ENCODE measurements at places on chromosomes 2 and 18. TPM values are rescaled to one million over a fixed set of nuclear protein-coding genes. Genes with fewer than 3 reads are reported as not detected.

Gene SLC16A14
- 0.69 TPM for total RNA-seq

DNA sequence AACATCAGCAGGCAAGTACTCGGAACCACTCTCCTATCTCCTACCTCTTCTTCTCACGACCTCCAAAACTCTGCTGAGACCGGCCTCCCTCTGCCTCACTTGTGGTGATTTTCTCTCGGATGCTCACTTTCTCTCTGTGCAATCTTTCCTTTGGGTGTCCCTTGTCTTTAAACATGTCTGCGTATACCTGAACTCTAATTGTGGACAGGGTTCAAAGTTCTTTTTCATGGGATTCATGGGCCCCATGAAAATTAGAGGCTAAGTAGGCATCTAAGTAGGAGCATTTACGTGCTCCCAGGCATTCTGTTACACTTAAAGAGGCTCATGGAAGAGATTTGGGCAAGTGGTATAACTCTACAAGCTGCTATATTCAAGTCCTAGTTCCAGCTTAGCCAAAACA is 2.1 kb upstream of the PPP1CB start:
- DNase-seq, result no peak

DNA sequence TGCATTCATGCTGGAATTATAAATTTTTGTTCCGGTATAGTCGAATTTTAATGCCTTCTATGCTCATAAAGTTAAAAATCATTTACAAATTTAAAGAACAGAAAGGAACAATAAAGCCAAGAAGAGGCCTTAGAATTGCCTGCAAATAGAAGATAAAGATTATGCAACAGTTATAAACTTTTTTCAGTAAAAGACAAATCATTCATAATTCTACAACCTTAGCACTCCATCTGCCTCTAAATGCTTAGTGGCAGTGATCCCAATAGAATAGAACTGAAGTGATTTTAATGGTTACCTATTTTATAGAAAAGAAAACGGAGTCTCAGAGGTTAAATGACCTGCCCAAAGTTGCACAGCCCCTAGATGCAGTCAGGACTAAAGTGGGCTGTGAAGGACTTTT is 211.2 kb downstream of the AGPS start:
- DNase-seq, result no peak

- DNase-seq, result no peak
Observed at GRCh38 chr2:11028407-11028916, 116.7 kb downstream of the KCNF1 start.

- no peak for DNase-seq
Observed at GRCh38 chr2:26174691-26175465, 2.0 kb downstream of the GAREM2 start.

- no peak for DNase-seq
Observed at GRCh38 chr2:190469771-190470170, 61.6 kb downstream of the MFSD6 start.

GRCh38 chr2:18731666-18732065 is 142.3 kb upstream of the NT5C1B start:
- DNase-seq, result no peak

DNA sequence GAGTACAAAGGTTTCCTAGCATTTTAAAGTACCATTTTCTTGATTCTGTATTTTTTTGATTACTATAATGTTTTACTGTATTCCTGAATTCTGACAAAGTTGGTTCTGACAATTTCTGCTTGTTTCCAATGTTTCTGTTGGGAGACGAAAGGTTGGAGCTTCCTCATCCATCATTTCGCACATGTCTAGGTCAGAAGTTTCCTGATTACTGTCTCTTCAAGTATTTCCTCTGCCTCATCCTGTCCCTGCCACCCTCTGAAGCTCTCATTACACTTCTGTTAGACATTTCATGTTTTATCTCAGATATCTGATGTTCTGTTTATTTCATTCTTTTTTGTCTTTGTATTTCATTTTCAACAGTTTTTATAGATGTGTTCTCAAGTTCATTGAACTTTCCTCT is 895.8 kb downstream of the TSN start:
- no peak for DNase-seq

All from pancreas (tissue), 10 donors.